Type B pancreatic cell (in vitro differentiated cells): ENCODE measurements at places on chromosomes 3 and 15. TPM values are rescaled to one million over a fixed set of nuclear protein-coding genes. Genes with fewer than 3 reads are reported as not detected.

GRCh38 chr15:78110096-78110495 is 17.7 kb downstream of the SH2D7 start:
- no peaks in the 10 kb centered on the region for H3K4me1 ChIP-seq
- no peak overlapping the region for H3K4me3 ChIP-seq
- DNase-seq: no peak
- H3K36me3 ChIP-seq: no peaks in the 10 kb centered on the region

DNA sequence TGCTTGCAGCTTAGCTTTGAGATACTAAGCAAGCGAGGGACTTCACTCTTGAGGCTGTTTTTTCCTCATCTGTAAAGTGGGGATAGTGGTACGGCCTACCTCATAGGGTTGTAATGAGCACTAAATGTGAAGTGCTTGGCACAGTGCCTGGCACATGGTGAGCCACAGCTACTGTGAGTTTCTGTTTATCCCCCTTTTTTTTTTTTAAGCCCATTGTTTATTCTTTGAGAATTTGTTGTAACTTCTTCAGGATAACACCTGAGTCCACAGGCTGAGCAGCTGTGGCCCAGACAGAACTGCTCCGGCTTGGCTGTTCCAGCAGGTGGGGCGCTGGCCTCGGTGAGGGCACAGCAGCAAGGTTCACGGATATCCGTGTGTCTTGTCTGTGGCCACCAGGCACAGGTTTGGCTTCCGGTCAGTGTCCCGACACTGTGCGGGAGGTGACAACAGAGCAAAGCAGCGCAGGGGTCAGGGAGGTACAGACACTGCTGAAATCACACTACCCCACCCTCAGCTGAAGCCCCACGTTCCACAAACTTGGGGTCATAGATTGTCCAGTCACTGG is 7.3 kb upstream of the ISG20 start:
- DNase-seq: no peak
- H3K4me3 ChIP-seq: no peak overlapping the region
- no peaks in the 10 kb centered on the region for H3K27me3 ChIP-seq
- no peak overlapping the region for H3K27ac ChIP-seq

- no peak for DNase-seq
- peaks cover 13% of the 10 kb centered on the region for H3K36me3 ChIP-seq
- no peak overlapping the region for H3K27ac ChIP-seq
- H3K27me3 ChIP-seq: no peaks in the 10 kb centered on the region
Measured at GRCh38 chr15:99729920-99730319, 3.3 kb downstream of the LYSMD4 start.

- H3K27ac ChIP-seq: no peak overlapping the region
- H3K36me3 ChIP-seq: peaks cover 24% of the 10 kb centered on the region
- DNase-seq: no peak
- H3K4me1 ChIP-seq: peaks cover 67% of the 10 kb centered on the region
- H3K4me3 ChIP-seq: peak overlapping the region; percentile 2
Measured at GRCh38 chr15:101244036-101244781, 7.6 kb downstream of the CHSY1 start.

MOBP gene
- not detected in 2 replicates for total RNA-seq

HYKK gene
- total RNA-seq: 3.3 and 6.8 TPM in 2 replicates

CCR5 gene
- total RNA-seq: 0.12 and 0.22 TPM in 2 replicates

PPARG gene
- 21.5 and 28.8 TPM in 2 replicates for total RNA-seq

GPR176 gene
- 0.95 and 7.2 TPM in 2 replicates for total RNA-seq
